Activated B cell treated with CpG ODN at 0.5 μM for 24 hours (primary cell): ENCODE measurements at places on chromosomes 7 and 10. TPM values are rescaled to one million over a fixed set of nuclear protein-coding genes. Genes with fewer than 3 reads are reported as not detected.
A peak's percentile ranks its signal among the peaks of the same experiment; 100 is the strongest.

- H3K36me3 ChIP-seq, result no peaks in the 10 kb centered on the region
- H3K27me3 ChIP-seq, result no peaks in the 10 kb centered on the region
- DNase-seq, result no peak
- H3K4me1 ChIP-seq, result peaks cover 32% of the 10 kb centered on the region
- no peak overlapping the region for H3K4me3 ChIP-seq
Measured at GRCh38 chr7:41874201-41874785, 171.4 kb upstream of the INHBA start.

- no peak overlapping the region for H3K27ac ChIP-seq
- H3K4me3 ChIP-seq, result no peak overlapping the region
- no peaks in the 10 kb centered on the region for H3K4me1 ChIP-seq
- no peaks in the 10 kb centered on the region for H3K36me3 ChIP-seq
- peaks cover 26% of the 10 kb centered on the region for H3K27me3 ChIP-seq
Measured at GRCh38 chr10:111316722-111317212, 239.9 kb downstream of the ADRA2A start.

- no peak for DNase-seq
- no peaks in the 10 kb centered on the region for H3K4me1 ChIP-seq
- H3K4me3 ChIP-seq, result no peak overlapping the region
- H3K36me3 ChIP-seq, result no peaks in the 10 kb centered on the region
- H3K27ac ChIP-seq, result no peak overlapping the region
Measured at GRCh38 chr10:58412502-58412961, 27.3 kb downstream of the TFAM start.

DNA sequence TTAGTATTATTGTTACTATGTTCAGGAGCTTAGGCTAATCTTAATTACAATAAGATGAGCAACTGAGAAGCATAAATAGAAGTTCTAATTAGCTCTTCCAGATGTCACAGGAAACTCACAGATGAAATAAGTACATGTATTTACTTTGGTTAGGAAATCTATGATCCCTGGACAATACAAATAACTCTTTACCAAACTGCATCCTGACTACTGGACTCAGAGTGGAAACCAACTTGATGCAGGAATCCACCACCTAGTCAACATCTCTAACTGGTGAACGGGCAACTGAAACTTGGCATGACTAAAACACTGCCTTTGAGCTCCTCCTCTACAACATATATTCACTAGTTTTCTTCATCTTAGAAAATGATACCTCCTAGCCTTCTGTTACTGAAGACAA, 193.2 kb downstream of the AGMO start:
- no peak overlapping the region for H3K27ac ChIP-seq
- H3K4me3 ChIP-seq, result no peak overlapping the region
- H3K27me3 ChIP-seq, result no peaks in the 10 kb centered on the region
- DNase-seq, result no peak
- H3K36me3 ChIP-seq, result no peaks in the 10 kb centered on the region

DNA sequence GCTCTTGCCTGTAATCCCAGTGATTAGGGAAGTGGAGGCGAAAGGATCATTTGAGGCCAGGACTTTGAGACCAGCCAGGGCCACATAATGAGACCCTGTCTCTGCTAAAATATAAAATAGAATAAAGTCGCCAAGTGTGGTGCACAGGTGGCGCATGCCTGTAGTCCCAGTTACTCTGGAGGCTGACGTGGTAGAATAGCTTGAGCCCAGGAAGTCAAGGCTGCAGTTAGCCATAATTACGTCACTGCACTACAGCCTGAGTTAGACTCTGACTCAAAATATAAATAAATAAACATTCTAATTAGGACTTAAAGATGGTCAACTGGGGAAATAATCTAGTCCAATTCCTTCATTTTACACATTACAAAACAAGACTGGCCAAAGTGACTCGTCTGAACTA, 768 bp downstream of the CHCHD2 start:
- DNase-seq, result no peak
- H3K4me3 ChIP-seq, result peak overlapping the region; percentile 98
- H3K27ac ChIP-seq, result peak overlapping the region; percentile 98
- peaks cover 37% of the 10 kb centered on the region for H3K4me1 ChIP-seq

- H3K27me3 ChIP-seq, result no peaks in the 10 kb centered on the region
- H3K4me3 ChIP-seq, result peak overlapping the region; percentile 58
- H3K4me1 ChIP-seq, result peaks cover 98% of the 10 kb centered on the region
- DNase-seq, result no peak
- H3K36me3 ChIP-seq, result peaks cover 7% of the 10 kb centered on the region
Measured at GRCh38 chr10:62043421-62044021, 142.0 kb downstream of the ARID5B start.

DNA sequence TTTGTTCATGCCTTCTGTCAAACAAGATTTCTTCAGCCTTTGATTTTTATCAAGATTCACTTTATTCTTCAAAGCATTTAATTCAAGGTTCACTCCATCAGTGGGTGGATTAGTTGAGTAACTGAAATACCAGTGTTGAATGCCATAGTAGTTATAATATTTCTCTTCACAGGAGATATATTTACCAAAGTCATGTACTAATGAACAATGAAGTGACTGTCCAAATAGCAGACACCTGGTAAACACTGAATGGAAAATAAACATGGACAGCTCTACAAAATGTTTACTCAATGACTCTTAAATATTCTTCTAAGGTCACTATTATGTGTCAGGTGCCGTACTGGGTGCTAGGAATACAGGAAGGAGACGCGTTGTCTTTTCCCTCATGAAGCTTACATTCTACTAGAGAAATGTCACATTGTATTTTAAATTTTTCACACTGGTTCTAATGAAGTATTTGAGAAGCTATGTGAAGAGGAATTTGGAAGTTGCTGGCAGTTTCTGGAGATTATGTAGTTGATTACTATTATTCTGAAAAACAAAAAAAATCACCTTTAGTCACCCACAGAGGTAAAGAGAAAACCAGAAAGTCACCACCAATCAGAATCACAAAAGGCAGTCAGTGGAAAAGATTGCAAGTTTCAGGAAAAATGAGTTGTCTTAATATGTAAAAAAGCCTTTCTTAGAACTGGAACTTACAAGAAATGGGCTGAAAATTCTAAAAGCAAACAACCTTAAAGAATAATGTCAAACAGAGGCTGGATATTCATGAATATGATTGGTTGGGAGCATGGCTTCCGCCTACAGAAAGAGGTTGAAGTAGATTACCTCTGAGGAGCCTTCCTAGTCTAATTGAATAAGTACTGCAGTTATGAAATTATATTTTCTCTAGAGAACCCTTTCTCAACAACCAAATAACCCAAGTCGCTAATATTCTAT, 84.5 kb downstream of the RTKN2 start:
- no peak overlapping the region for H3K4me3 ChIP-seq
- H3K4me1 ChIP-seq, result peaks cover 26% of the 10 kb centered on the region
- no peaks in the 10 kb centered on the region for H3K36me3 ChIP-seq
- H3K27me3 ChIP-seq, result no peaks in the 10 kb centered on the region
- peak overlapping the region; percentile 31 for H3K27ac ChIP-seq
- DNase-seq, result no peak

DNA sequence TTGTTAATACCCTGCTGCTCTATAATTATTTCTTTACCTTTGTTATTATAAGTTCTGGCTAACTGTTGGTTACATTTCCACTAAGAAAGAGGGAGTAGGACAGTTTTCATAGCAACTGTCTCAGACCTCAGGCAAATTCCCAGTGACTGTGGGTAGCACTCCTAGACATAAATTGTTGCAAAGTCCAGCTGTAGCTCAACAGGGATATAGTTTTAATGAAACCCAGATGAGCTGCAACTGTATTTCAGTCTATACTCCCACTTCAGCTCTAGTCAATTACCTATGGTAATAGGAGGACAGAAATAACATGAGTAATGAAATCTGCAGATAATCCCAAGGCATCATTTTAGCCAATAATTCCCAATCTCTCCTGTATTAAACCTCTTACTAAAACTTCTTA, 103.0 kb upstream of the SEMA3A start:
- no peaks in the 10 kb centered on the region for H3K36me3 ChIP-seq
- H3K4me3 ChIP-seq, result no peak overlapping the region
- DNase-seq, result no peak
- H3K27ac ChIP-seq, result no peak overlapping the region

- H3K4me1 ChIP-seq, result no peaks in the 10 kb centered on the region
- H3K36me3 ChIP-seq, result no peaks in the 10 kb centered on the region
- DNase-seq, result no peak
- peaks cover 25% of the 10 kb centered on the region for H3K27me3 ChIP-seq
- no peak overlapping the region for H3K4me3 ChIP-seq
Measured at GRCh38 chr10:99630433-99630832, 10.2 kb upstream of the SLC25A28 start.

- no peak for DNase-seq
- H3K27ac ChIP-seq, result no peak overlapping the region
- H3K27me3 ChIP-seq, result no peaks in the 10 kb centered on the region
Measured at GRCh38 chr7:7564323-7564780, 2.3 kb upstream of the MIOS start.

DNA sequence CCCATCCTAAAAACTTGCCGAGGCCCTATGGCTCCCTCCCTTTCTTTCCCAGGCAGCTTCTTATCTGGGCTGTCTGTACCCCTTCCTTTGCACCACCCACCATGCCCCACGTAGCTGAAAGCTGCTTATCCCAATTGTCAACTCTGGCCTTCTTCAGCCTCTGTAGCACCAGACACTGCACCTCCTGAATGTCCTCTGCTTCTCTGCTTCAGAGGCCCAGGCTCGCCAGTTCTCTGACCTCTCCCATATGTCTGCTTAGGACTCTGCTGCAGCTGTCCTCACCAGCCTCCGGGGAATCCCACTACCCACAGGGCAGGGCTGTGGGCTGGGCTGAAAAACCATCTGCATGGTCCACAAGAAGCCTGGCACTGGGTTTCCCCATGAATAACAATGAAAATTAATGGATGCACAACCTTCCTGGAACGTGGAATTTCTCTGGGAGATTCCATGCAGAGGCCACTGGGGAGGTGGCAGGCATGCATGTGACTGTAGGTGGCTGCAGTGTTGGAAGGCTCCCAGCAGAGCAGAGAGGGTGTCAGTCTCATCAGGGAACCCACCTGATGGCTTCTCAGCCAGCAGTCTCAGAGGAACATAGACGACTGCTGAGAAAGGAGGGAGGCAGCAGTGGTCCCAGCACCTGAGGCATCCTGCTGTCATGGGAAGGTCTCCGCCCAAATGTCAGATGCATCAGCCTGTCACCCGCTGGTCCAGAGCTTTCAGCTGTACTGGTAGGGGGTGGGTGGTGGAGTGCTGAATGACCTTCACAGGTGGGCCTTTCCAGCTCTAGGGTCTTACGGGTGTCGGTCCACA, 16.8 kb upstream of the SH2D4B start:
- H3K27me3 ChIP-seq, result no peaks in the 10 kb centered on the region
- no peak for DNase-seq
- no peak overlapping the region for H3K4me3 ChIP-seq
- peaks cover 40% of the 10 kb centered on the region for H3K36me3 ChIP-seq
- no peak overlapping the region for H3K27ac ChIP-seq

CHN2 gene
- total RNA-seq, result 1.1 and 1.8 TPM in 2 replicates

ELFN1 gene
- not detected in 2 replicates for total RNA-seq
